D341Med (cell line): ENCODE measurements at places on chromosomes 1 and 21.

- peak; percentile 58 for DNase-seq
Observed at GRCh38 chr1:23524716-23525401, 6.2 kb downstream of the E2F2 start.

DNA sequence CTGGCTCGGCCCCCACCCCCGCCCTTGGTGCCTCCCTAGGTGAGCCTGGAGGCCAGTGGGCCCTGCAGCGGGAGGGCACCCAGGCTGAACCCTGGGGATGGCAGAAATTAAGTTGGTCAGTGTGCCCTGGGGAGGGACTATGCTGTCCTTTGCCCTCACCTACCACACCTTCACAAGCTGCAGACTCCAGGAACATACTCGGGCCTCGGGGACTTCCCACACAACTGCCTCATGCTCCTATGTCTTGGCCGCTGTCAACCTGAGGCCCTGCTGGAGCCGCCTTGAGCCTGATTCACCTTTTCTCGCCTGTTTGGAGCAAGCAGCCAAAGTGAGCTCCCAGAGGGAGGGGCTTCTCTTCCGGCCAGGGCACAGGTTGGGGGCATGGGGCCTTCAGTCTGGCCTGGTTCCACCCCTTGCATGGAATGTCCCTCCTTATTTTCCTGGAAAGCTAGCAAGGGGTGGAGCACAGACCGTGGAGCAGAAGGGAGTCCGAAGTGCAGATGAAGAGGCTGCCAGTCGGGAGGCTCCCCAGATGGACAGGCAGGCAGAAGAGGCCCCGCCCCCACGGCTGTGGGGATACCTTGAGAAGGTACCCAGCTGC is 24.7 kb downstream of the KNCN start:
- no peak for DNase-seq

DNA sequence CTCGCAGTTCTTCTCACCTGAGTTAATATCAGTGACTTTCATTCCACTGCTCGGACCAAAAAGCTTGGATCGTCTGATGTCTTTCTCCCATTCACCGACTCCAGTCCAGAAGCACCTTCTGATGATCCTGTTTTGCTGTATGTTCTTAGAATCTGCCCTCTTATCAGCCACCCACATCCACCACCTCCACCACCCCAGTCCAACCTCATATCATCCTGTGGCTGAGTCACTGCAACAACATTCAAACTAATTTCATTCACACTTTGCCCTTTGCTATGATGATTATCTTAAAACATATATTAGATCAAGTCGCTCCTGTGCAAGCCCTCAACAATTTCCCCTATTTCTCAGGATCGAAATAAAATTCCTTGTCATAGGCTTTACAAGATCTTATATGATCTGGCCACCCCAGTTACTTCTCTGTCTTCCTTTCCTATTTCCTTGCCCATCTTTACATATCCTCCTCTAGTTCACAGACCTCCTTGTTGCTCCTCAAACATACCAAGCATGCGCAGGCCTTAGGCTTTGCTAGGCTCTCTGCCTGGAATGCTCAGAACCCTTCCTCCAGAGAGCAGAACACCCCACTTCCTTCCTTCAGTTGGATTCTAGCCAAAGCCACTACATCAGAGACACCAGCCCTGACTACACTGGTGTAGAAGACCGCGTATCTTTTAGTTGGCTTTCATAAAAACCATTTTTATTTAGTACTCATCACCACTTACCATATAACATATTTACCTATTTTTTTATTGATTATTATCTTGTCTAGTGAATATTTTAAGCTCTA is 335.7 kb upstream of the GREM2 start:
- no peak for DNase-seq

- no peak for DNase-seq
Observed at GRCh38 chr1:19765623-19766022, 34.1 kb downstream of the TMCO4 start.

- no peak for DNase-seq
Observed at GRCh38 chr1:6580593-6581409, 1.0 kb downstream of the ZBTB48 start.

- no peak for DNase-seq
Observed at GRCh38 chr1:205813755-205814058, 709 bp upstream of the SLC41A1 start.

GRCh38 chr1:192521734-192522133 is 53.8 kb upstream of the RGS1 start:
- no peak for DNase-seq

DNA sequence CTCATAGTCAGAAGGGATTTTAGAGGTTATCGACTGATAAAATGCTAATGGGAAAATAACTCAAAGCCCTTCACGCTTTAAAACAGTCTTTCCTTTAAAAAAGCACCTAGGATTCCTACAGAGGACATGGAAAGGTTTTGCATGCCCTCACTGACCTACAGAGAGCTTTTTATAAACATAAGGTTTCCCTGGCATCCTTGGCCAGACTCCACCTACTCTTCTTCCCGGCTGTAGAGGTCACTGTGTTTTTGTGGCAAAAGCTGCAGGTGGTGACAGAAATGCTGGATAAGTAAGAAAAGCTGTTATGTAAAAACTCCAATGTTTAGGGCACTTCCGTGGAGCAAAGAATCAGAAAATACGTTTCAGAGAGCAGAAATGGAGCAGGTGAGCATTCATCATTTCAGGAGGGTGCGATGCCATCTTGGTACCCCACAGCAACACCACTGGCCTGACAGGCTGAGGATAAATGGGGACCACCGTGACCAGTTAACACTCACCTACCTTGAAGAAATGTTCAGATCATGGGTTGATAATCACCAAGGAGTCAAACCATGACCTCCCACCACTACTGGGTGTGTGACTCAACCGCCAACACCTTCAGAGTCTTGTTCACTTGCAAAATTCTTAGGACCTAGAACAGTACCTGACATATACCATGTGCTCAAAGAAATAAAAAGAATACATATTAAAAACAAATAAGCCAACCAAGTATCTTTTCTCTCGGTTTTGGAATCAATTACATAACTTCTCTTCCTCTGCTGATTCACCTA is 46.6 kb downstream of the SSBP3 start:
- no peak for DNase-seq

- DNase-seq: no peak
Observed at GRCh38 chr1:94623560-94624148, 82.1 kb upstream of the F3 start.

DNA sequence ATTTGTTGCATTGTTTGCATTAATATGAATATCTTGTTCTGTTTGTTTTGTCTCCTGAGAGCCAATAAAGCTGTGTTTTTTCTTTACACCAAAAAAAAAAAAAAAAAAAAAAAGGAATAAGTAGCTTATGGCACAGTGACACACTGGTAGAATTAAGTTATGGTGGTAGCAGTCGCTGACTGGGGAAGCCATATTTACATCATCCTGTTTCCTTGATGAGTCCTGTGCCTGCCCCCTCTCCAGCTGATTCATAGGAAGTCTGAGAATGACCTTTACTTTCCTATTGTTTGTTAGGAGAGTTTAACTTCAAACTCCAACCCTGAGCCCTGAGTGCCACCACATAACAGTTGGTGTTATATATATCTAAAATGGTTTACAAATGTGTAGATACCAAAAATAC is 62.2 kb downstream of the OBSCN start:
- no peak for DNase-seq

- DNase-seq: no peak
Observed at GRCh38 chr1:36590771-36591170, 108.1 kb upstream of the CSF3R start.

GRCh38 chr1:242467556-242468145 is 56.8 kb downstream of the PLD5 start:
- DNase-seq: peak; percentile 73

GRCh38 chr1:116764466-116764898 is 10.3 kb downstream of the CD2 start:
- no peak for DNase-seq

DNA sequence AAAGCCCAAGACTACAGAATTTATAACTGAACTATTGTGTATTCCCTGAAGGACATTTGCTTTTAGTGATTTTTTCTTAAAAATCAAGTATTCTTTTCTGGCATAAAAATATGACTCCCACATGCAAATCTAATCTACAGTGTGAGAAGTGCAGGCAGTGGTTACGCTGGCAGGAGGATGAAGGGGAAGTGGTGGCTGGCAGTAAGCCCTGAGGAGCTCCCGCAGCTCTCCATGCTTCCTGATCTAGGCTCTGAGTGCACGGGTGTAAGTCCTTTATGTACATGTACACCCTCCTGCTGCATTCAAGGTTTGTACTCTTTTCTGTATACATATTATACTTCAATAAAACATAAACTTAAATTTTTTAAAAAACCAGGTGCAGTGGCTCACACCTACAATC is 67.5 kb upstream of the PRDX6 start:
- DNase-seq: no peak

DNA sequence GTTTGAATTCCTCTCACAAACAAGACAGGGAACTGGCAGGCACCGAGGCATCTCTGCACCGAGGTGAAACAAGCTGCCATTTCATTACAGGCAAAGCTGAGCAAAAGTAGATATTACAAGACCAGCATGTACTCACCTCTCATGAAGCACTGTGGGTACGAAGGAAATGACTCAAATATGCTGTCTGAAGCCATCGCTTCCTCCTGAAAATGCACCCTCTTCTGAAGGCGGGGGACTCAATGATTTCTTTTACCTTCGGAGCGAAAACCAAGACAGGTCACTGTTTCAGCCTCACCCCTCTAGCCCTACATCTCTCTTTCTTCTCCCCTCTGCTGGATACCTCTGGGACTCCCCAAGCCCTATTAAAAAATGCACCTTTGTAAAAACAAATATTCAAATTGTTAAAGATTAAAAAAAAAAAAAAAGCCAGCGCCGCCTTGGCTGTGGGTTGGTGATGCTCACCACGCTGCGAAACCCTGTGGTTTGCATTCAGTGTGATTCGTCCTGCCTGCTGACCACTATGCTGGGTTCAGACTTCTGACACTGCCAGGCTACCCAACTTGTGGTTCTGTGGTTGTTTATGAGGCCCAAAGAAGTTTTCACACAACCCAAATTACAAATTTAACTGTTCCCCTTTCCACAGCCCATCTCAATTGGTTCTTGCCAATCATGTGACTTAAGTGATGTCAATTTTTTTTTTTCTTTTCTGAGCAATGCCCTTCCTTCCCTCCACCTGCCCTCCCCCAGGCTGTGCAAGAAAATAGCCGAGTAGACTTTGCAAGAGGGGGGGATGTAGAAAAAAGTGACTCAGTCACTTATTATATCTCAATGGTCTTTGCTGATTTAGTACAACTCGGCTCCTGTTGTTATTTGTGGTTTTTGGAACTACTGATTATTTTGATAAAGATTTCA is at the start of gene RUNX1:
RUNX1 (minus strand) TSS at position 597 of the 912 bp plus-strand sequence.
- no peak for DNase-seq

DNA sequence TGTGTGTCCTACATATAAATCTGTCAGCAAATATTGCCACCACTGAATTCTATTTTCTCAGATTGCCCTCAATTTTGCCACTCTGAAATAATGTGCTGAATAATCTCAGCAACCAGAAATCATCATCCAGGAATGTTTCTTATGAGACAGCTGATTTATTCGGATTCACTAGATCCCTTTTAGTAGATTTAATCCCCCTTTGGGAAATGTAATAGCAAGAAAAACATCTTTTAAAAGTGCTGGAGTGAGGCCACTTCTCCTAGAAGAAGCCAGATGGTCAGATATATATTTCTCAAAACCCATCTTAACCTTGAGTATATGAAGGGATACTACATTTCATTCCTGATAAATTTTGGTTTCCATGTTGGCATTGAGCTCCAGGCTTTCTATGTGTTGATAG is 327.7 kb downstream of the SMYD3 start:
- no peak for DNase-seq
